ENCODE measurements at places on chromosomes 6 and 20. TPM values are rescaled to one million over a fixed set of nuclear protein-coding genes. Genes with fewer than 3 reads are reported as not detected.

Gene SLC29A1
- 34.2 TPM for total RNA-seq

Gene LY6G6F
- not detected for total RNA-seq

Gene ADAM33
- 0.88 TPM for total RNA-seq

GRCh38 chr6:138400326-138400725, 3.7 kb upstream of the HEBP2 start:
- no peaks in the 10 kb centered on the region for H3K36me3 ChIP-seq
- no peak overlapping the region for H3K27ac ChIP-seq
- H3K27me3 ChIP-seq = no peaks in the 10 kb centered on the region

GRCh38 chr6:88997327-88997726, 33.9 kb upstream of the RNGTT start:
- no peak overlapping the region for H3K27ac ChIP-seq
- H3K4me1 ChIP-seq = no peaks in the 10 kb centered on the region
- no peaks in the 10 kb centered on the region for H3K27me3 ChIP-seq
- no peaks in the 10 kb centered on the region for H3K36me3 ChIP-seq
- DNase-seq = no peak

Gene FRK
- 4.6 TPM for total RNA-seq

DNA sequence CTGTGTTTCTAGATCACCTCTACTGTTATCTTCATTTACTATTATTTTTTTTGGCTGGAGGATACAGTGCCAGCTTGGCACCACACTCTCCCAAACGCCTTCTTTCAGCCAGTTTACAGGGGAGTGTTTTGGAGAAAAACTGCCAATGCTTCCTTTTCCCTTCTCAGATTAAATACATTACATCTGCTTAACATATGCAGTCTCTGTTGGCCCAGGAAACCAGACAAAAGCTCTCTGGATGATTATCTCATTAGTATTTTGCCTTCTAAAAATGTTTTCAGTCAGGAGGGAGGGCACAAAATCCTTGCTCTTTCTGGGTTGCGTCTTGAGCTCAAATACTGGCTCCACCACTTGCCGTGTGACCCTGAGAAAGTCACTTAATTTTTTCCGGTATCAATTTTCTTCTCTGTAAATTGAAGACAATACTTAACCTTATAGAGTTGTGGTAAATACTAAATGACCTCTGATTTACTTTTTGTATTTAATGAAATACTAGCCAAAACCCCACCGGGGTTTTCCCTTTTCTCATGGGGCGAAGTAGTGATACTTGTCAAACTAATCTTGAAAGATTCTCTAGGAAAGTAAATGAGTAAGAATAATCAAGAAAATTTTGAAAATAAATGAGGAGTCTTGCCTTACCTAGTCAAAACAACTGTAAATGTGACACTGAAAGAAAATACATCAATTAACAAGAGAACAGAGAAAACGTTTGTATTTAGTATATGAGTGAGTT, 146.2 kb downstream of the MMS22L start:
- H3K27me3 ChIP-seq = no peaks in the 10 kb centered on the region
- H3K36me3 ChIP-seq = no peaks in the 10 kb centered on the region
- DNase-seq = no peak
- no peaks in the 10 kb centered on the region for H3K4me1 ChIP-seq
- no peak overlapping the region for H3K27ac ChIP-seq

Gene ANGPT4
- not detected for total RNA-seq

GRCh38 chr6:166744223-166745134, 117.4 kb upstream of the RPS6KA2 start:
- no peaks in the 10 kb centered on the region for H3K27me3 ChIP-seq
- H3K4me3 ChIP-seq = no peak overlapping the region
- H3K4me1 ChIP-seq = no peaks in the 10 kb centered on the region
- no peak overlapping the region for H3K27ac ChIP-seq
- no peak for DNase-seq

Gene POPDC3
- 0.67 TPM for total RNA-seq

- DNase-seq = no peak
- H3K27me3 ChIP-seq = no peaks in the 10 kb centered on the region
- H3K27ac ChIP-seq = no peak overlapping the region
Observed at GRCh38 chr6:37668251-37668650, 29.4 kb downstream of the MDGA1 start.

- no peaks in the 10 kb centered on the region for H3K27me3 ChIP-seq
- no peak for DNase-seq
- no peaks in the 10 kb centered on the region for H3K4me1 ChIP-seq
- no peak overlapping the region for H3K27ac ChIP-seq
- H3K4me3 ChIP-seq = no peak overlapping the region
Observed at GRCh38 chr20:48357714-48358113, 470.1 kb downstream of the PREX1 start.

GRCh38 chr6:13372688-13373487, 44.6 kb upstream of the TBC1D7 start:
- no peaks in the 10 kb centered on the region for H3K27me3 ChIP-seq
- no peak overlapping the region for H3K27ac ChIP-seq
- no peak for DNase-seq
- no peak overlapping the region for H3K4me3 ChIP-seq

Gene PRRT1
- total RNA-seq = 0.52 TPM

- no peaks in the 10 kb centered on the region for H3K27me3 ChIP-seq
- H3K27ac ChIP-seq = no peak overlapping the region
- H3K36me3 ChIP-seq = no peaks in the 10 kb centered on the region
- no peak overlapping the region for H3K4me3 ChIP-seq
Observed at GRCh38 chr6:13454286-13455221, 32.8 kb downstream of the GFOD1 start.

Gene MUC22
- not detected for total RNA-seq

Gene FAM83B
- total RNA-seq = 2.7 TPM

DNA sequence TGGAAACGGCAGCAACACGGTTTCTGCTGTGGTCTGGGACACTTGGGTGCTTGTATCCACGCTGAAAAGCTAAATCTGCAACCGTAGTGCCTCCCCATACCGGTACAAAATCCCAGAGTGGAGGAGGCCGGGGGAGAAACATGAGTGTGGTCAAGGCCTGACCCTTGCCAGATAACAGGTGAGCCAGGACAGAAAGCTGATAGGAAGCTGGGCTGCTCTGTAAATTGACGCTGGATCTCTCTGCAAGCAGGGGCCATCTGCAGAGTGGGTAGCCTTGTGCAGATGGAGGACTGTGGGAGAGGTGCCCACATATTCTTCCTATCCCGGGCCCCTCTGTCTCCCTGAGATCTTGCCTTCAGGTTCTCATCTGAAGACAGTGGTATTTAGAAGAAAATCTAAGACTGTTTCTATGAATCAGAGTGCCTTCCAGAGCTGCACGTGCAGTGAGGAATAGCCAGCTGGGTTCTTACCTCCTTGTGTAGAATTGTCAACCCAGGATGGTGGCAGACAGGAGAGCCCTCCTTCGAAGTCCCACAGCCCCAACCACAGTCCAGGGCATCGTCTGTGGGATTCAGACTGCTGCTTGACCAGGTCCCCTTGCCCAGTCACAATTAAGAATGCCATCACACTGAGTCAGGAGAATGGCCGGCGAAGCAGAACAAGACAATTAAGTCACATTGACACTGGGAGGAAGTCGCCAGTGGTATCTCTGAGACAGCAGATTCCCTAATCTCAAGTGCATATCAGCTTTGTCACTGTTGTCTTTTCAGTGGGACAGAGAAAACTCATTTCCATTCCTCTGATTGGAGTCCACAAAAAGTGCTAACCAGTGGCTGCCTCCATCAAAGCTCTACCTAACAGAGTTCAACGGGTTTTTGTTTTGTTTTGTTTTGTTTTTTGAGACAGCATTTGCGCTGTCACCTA, 100.0 kb upstream of the RIPOR2 start:
- no peaks in the 10 kb centered on the region for H3K27me3 ChIP-seq
- H3K4me3 ChIP-seq = no peak overlapping the region
- H3K4me1 ChIP-seq = no peaks in the 10 kb centered on the region

Measured in pancreas (tissue), 10 donors.